ENCODE measurements at places on chromosomes 1 and 21.

DNA sequence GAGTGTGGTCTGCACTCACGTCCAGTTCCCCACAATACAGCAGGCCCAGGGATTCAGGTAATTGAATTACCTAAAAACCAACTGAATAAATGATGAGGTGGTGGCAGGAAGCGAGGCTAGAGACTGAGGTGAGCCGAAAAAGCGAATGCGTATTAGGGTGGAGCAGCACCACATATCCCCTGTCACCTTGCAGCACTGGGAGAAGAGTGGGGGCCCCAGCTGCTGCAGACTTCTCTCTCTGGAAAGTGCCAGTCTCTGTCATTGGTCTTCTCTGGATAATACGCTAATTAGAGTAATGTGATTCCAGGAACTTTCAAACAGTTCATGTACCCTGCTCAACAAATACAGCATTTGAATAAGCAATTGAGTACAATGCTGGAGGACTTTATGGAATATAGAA lies 199.0 kb downstream of the RPS6KC1 start:
- no peaks in the 10 kb centered on the region for H3K27me3 ChIP-seq
- H3K27ac ChIP-seq, result no peak overlapping the region
- no peaks in the 10 kb centered on the region for H3K4me1 ChIP-seq
- H3K36me3 ChIP-seq, result peaks cover 16% of the 10 kb centered on the region
- no peak for DNase-seq

DNA sequence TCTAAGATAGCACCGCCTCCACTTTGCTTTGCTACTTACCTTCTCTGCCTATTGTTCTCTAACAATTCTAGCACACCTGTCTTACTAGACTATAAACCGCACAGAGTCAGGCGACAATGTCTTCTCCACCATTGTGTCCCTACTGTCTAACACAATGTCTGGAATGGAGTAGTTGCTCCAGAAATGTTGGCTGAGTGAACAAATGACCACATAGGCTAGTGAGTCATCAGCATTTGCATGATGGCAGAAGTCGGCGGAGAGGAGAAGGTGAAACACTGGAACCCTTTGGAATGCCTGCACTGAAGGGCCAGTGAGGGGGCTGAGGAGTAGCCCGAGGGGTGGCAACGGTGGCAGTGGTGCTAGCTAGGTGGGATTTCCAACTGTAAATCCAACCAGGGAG lies 14.0 kb upstream of the PABPC4 start:
- H3K27ac ChIP-seq, result no peak overlapping the region
- peaks cover 3% of the 10 kb centered on the region for H3K27me3 ChIP-seq
- no peak overlapping the region for H3K4me3 ChIP-seq
- no peak for DNase-seq
- H3K4me1 ChIP-seq, result peaks cover 2% of the 10 kb centered on the region

DNA sequence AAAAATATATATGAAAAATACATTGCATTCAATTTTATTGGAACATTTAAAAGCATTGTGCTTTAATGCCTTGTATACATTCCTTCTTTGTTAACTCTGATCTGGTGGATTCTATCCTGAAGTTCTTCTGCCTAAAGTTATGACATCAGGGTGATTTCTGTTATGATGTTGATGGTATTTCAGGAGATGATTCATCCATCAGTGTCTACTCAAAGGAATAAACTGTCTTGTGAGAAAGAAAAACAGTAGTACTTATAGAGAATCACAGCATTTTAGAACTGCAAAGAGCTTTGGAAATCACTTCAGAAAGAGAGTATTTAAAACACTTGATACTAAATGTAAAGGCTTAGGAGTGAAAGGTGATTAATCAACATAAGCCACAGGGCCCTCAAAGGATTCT lies 155.7 kb downstream of the PTPRC start:
- DNase-seq, result no peak
- no peak overlapping the region for H3K4me3 ChIP-seq
- peaks cover 16% of the 10 kb centered on the region for H3K36me3 ChIP-seq
- H3K27me3 ChIP-seq, result no peaks in the 10 kb centered on the region
- no peak overlapping the region for H3K27ac ChIP-seq

DNA sequence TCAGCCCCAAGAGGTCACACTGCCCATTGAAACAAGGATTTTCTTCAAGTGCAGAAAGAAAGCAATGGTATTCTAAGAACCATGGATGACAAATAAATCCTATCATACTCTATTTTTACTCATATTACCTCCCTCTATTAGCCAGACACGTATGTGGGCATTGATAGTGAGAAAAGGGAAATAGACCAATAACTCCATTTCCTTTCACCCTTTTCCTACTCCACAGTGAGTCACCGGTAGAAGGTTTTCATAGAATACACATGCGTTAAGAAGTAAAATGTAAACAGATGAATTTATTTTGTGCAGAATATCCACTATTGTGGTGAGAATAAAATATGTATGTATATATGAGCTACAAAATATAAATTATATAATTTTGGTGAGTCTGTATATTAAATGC lies 568.9 kb upstream of the ADGRL4 start:
- no peaks in the 10 kb centered on the region for H3K4me1 ChIP-seq
- no peak overlapping the region for H3K27ac ChIP-seq
- no peaks in the 10 kb centered on the region for H3K36me3 ChIP-seq
- H3K27me3 ChIP-seq, result no peaks in the 10 kb centered on the region
- no peak for DNase-seq

GRCh38 chr1:209107535-209107934 lies 476.0 kb upstream of the CAMK1G start:
- no peaks in the 10 kb centered on the region for H3K36me3 ChIP-seq
- DNase-seq, result no peak
- H3K27me3 ChIP-seq, result no peaks in the 10 kb centered on the region
- H3K4me3 ChIP-seq, result no peak overlapping the region

DNA sequence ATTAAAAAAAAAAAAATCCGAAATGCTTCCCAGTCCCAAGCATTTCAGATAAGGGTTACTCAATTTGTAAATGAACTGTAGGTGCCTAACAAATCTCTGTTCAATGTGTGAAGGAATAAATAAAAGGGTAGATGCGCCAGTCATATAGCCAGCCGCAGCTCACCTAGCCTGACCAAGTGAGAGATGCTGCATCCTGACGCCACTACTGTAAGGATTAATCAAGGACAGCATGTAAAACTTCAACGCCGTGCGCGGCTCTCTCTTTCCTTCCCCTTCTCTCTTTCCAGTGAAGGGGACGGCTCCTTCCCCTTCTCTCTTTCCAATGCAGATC lies 441 bp downstream of the PPT1 start:
- no peaks in the 10 kb centered on the region for H3K27me3 ChIP-seq
- peak overlapping the region; percentile 94 for H3K4me3 ChIP-seq
- H3K27ac ChIP-seq, result peak overlapping the region; percentile 96
- peaks cover 38% of the 10 kb centered on the region for H3K36me3 ChIP-seq
- H3K4me1 ChIP-seq, result peaks cover 23% of the 10 kb centered on the region
- no peak for DNase-seq

- no peak for DNase-seq
- no peak overlapping the region for H3K4me3 ChIP-seq
- peaks cover 2% of the 10 kb centered on the region for H3K4me1 ChIP-seq
- H3K27me3 ChIP-seq, result no peaks in the 10 kb centered on the region
- no peak overlapping the region for H3K27ac ChIP-seq
These were observed 50.2 kb downstream of the ST3GAL3 start for GRCh38 chr1:43757343-43758053.

DNA sequence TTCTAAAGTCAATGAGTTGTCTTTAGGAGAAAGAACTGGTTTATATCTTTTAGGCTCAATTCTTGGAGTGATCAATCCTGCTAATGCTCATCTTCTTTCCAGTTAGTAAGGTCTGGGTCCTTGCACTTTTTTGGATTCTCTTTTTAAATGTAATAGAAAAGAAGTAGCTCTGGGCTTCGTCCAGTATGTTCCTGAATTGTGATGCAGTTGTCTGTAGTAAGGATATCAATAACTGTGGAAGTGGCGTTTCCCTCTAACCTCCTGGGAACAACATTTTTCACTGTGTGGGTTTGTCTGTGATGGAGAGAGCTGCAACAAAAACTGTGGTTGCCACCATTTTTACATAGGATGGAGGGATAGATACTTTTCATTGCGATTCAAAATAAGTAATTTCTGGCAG lies 367.2 kb downstream of the USP25 start:
- H3K4me3 ChIP-seq, result no peak overlapping the region
- no peaks in the 10 kb centered on the region for H3K27me3 ChIP-seq
- DNase-seq, result no peak
- no peak overlapping the region for H3K27ac ChIP-seq

DNA sequence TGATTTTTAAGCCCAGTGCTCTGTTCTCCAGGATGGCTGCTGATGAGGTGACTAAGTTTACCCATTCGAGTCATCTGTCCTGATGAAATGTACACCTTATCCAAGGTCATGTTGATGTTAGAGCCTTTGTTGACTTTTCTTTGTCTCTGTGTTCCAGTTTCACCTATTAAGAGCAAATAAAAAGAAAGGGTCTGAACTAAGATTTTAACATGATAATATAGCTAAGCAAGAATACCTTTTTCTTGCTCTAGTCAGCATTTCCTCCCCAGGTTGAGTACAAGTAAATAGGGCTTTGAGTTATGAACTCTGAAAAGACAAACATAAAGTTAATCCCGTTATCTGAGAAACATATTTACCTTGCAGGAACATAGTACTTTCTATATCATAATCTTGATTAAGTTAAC lies 52.1 kb upstream of the GPR88 start:
- H3K4me1 ChIP-seq, result no peaks in the 10 kb centered on the region
- no peak for DNase-seq
- no peak overlapping the region for H3K4me3 ChIP-seq
- H3K36me3 ChIP-seq, result peaks cover 41% of the 10 kb centered on the region
- no peak overlapping the region for H3K27ac ChIP-seq
- no peaks in the 10 kb centered on the region for H3K27me3 ChIP-seq

GRCh38 chr1:71610476-71610875 lies 529.6 kb upstream of the ZRANB2 start:
- no peak for DNase-seq
- no peaks in the 10 kb centered on the region for H3K27me3 ChIP-seq
- H3K4me1 ChIP-seq, result no peaks in the 10 kb centered on the region
- H3K27ac ChIP-seq, result no peak overlapping the region
- H3K4me3 ChIP-seq, result no peak overlapping the region
- H3K36me3 ChIP-seq, result no peaks in the 10 kb centered on the region

DNA sequence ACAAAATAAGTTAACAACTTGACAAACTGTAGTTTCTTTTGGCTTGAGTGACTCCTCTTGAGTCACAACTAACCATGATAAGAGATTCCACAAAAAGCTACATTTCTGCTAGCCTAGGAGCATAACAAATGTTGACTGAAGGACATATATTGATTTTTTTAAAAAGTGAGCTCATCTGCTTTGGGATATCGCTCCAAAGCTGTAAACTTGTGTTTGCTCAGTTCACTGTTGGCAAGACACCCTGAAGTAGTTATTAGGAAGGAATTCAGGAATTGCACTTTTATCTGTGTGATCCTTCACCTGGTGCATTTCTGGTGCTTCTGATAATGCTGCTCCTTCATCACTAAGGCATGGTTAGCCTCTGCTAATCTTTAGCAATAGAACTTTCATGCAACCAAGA lies 23.7 kb downstream of the RWDD3 start:
- H3K36me3 ChIP-seq, result peaks cover 13% of the 10 kb centered on the region
- no peak overlapping the region for H3K27ac ChIP-seq
- H3K27me3 ChIP-seq, result no peaks in the 10 kb centered on the region
- H3K4me1 ChIP-seq, result no peaks in the 10 kb centered on the region
- H3K4me3 ChIP-seq, result no peak overlapping the region
- no peak for DNase-seq

GRCh38 chr1:7403265-7404045 lies 367.6 kb upstream of the VAMP3 start:
- H3K4me3 ChIP-seq, result no peak overlapping the region
- peaks cover 56% of the 10 kb centered on the region for H3K27me3 ChIP-seq
- no peak for DNase-seq
- no peak overlapping the region for H3K27ac ChIP-seq
- no peaks in the 10 kb centered on the region for H3K4me1 ChIP-seq
- H3K36me3 ChIP-seq, result no peaks in the 10 kb centered on the region

DNA sequence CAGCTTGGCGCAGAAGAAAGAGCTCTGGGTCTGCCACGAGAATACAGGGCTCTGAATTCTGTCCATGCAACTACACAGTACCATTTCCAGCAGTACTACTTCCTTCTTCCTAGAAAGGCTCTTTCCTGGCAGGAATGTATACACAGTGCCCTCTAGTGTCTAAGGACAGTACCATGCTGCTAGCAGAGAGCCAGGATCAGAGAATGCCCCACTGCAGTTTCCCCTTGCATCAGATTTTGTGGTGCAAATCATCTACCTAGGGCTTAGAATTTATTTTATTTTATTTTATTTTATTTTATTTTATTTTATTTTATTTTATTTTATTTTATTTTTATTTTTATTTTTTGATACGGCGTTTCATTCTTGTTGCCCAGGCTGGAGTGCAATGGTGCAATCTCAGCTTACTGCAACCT lies 50.8 kb downstream of the PAX7 start:
- H3K27ac ChIP-seq, result no peak overlapping the region
- no peak for DNase-seq

DNA sequence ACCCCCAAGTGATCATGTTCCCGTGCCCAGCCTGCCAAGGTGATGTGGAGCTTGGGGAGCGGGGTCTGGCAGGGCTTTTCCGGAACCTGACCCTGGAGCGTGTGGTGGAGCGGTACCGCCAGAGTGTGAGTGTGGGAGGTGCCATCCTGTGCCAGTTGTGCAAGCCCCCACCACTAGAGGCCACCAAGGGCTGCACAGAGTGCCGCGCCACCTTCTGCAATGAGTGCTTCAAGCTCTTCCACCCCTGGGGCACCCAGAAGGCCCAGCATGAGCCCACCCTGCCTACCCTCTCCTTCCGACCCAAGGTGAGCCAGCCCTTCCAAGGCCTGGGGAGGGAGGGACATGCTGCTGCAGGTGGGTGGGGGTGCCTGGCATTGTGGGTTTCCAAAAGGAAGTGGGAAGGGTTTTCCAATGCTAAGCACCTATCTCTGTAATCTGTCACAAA lies 2.3 kb downstream of the TRIM46 start:
- DNase-seq, result no peak
- no peaks in the 10 kb centered on the region for H3K27me3 ChIP-seq
- peaks cover 6% of the 10 kb centered on the region for H3K36me3 ChIP-seq
- peaks cover 39% of the 10 kb centered on the region for H3K4me1 ChIP-seq
- peak overlapping the region; percentile 85 for H3K27ac ChIP-seq
- peak overlapping the region; percentile 48 for H3K4me3 ChIP-seq

DNA sequence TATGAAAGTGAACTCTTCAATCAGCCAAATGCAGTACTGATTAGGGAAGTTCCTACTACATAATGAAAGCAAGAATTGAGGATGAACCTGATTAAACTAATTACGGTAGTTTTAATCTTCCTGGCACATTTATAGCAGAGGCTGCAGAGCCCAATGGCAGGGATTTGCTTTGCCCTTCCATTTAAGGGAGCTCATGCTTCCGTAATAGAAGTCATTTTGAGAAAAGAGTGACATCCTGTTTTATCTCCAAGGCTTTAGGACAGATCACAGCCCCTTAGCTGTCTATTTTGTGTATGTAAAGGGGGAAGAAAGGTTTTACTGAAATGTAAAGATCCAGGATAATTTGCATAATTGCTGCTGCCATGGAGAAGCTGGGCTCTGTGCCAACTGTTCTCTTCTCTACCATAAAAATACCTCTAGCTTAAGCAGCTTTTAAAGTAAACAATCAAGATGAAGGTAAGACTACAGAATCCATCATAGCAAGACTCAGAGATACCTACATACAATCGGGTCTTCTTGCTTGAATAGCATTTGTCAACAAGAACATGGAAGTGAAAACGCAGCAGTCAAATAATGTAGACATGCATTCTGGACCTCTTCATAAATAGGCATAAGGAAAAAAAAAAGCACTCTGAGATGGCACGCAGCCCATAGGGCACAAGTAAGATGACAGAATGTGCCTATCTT lies 62.5 kb downstream of the ASH1L start:
- peaks cover 20% of the 10 kb centered on the region for H3K4me1 ChIP-seq
- no peak for DNase-seq
- H3K36me3 ChIP-seq, result no peaks in the 10 kb centered on the region
- no peak overlapping the region for H3K27ac ChIP-seq

Data from naive thymus-derived CD8-positive, alpha-beta T cell (primary cell).